ENCODE measurements at places on chromosomes 13 and 19.

GRCh38 chr13:45137526-45137925 lies 17.2 kb downstream of the GTF2F2 start:
- DNase-seq, result no peak

- no peak for DNase-seq
These were observed 7.0 kb upstream of the LRP3 start for GRCh38 chr19:33187183-33187540.

DNA sequence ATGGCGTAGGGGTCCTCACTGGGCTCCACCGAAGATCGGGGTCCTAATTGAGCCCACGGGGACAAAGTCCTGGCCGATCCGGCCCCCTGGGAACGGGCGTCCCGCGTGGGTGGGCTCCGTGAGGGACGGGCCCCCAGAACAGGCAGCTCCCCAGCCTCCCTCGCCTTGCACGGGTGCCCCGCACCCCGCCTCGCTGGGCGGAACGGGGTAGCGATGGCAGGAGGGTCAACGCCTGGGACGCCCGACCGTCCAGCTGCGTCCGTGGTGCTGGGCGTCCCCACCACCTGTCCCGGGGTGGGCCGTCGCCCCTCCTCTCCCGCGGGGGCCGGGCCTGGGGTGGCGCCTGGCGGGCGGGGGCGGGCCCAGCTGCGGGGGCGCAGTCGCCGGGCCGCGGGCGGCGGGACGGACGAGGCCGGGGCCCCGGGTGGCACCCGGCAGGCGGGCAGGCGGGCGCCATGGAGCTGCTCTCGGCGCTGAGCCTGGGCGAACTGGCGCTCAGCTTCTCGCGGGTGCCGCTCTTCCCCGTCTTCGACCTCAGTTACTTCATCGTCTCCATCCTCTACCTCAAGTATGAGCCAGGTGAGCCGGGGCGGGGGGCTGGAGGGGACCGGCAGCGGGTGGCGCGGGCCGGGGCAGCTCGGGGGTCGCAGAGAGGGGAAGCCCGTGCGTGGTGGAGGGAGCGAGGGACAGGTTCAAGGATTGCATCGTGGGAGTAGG lies at the start of gene TMEM38A:
TMEM38A (plus strand) TSS at position 377 of the 717 bp plus-strand sequence; CDS start at position 456, 79 bp downstream.
- no peak for DNase-seq

DNA sequence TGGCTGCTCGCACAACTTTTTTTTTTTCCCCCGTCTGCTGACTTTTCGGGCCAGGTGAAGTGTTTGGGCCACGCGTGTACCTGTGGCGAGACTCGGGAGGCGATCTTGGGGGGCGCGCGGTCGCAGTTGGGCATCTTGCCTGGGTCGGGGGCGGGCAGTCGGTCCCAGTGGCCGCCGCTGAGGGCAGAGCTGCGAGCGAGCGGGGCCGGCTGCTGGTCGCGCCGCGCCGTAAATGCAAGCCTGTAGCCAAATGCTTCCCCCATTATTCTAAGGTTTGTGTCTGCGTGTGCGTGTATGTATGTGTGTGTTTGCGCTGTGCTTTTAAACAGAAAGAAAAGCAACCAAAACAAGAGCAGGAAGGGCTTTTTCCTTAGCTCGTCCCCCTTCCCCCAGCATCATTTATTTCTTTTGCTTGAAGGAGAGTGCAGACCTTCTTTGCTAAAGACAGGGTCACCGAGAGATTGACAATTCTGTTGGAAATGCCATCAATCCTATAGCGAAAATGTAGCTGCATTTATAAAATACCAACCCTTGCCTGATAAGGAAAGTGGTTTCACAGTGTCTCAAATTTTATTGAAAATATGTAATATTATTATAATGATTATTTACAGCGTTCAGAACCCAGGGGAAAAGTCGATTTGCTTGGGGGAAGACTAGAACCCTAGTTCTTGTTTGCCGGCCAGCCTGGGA lies 143.2 kb upstream of the ZNF536 start:
- no peak for DNase-seq

DNA sequence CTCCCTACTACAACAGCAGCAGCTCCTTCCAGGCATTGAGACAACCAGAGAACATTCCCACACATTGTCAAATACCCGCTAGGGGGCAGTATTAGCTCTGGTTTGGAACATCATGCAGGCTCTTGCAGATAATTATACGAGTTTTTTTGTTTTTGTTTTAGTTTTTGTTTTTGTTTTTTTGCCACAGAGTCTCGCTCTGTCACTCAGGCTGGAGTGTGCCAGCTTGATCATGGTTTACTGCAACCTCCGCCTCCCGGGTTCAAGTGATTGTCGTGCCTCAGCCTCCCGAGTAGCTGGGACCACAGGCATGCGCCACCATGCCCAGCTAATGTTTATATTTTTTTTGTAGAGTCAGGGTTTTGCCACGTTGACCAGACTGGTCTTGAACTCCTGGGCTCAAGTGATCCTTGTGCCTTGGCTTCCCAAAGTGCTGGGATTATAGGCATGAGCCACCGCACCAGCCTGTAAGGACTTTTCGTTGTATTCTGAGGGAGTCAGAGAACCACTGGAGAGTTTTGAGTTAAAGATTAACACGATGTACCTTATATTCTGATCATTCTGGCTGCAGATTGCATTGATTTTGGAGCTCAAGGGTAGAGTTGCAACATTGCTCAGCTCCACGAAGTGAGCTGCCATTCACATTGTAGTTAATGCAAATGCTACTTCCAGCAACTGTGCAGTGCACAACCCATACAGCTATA lies 41.7 kb upstream of the CEACAM20 start:
- peak; percentile 80 for DNase-seq

DNA sequence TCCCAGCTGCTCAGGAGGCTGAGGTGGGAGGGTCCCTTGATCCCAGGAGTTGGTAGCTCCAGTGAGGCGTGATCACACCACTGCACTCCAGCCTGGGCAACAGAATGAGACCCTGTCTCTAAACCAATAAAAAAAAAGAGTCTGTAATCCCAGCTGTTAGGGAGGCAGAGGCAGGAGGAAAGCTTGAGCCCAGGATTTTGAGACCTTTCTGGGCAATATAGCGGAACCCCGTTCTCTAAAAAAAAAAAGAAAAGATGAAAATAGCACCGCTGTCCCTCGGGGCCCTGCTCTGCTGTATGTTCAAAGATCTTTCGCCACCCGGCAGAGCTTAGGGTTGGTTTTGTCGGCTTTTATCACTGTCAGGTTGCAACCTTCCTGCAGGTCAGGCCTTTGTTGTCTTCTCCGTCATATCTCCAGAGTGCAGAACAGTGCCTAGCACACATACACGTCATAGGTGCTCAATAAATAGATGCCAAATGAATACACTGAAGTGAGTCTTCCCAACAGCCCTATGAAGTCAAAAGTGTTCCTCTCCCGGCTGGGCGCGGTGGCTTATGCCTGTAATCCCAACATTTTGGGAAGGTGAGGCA lies 13.4 kb upstream of the BCAM start:
- DNase-seq, result no peak
